Cardiac muscle cell (in vitro differentiated cells and primary cell): ENCODE measurements at places on chromosomes 6 and 20. TPM values are rescaled to one million over a fixed set of nuclear protein-coding genes. Genes with fewer than 3 reads are reported as not detected.

DNA sequence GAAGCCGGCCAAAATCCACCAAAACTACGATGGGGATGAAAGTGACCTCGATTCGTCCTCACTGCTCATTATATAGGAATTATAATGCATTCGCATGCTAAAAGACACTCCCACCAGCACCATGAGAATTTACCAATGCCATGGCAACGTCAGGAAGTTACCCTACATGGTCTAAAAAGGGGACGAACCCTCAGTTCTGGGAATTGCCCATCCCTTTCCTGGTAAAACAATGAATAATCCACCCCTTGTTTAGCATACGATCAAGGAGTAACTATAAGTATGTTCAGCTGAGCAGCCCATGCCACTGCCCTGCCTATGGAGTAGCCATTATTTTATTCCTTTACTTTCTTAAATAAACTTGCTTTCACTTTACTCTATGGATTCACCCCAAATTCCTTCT, 20.1 kb upstream of the FAM110A start:
- H3K4me3 ChIP-seq: no peak overlapping the region
- DNase-seq: peak; percentile 49
- H3K36me3 ChIP-seq: no peaks in the 10 kb centered on the region

GRCh38 chr6:37460805-37461204, 27.8 kb downstream of the CMTR1 start:
- no peak for DNase-seq
- peaks cover 26% of the 10 kb centered on the region for H3K36me3 ChIP-seq
- H3K27ac ChIP-seq: no peak overlapping the region
- no peaks in the 10 kb centered on the region for H3K27me3 ChIP-seq
- H3K4me1 ChIP-seq: peaks cover 13% of the 10 kb centered on the region
- no peak overlapping the region for H3K4me3 ChIP-seq

DNA sequence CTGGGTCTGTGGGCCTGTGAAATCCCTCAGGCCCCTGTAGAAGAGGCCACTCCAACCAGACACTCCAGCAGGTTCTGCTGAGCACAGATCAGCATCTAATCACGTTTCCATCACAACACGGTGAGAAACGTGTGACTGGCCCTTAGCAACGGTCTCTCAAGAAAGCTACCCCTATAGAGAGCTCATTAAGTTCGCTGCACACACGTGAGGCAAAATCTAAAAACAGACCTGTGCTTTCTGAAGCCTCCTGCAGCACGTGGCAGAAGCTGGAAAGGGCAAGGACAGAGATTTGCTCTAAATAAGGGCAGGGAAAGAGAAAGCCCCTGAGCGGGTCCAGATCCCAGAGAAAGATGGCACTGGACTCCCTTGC, 56.5 kb downstream of the GPR6 start:
- no peak overlapping the region for H3K27ac ChIP-seq
- no peaks in the 10 kb centered on the region for H3K4me1 ChIP-seq
- no peak overlapping the region for H3K4me3 ChIP-seq
- H3K27me3 ChIP-seq: no peaks in the 10 kb centered on the region

DNA sequence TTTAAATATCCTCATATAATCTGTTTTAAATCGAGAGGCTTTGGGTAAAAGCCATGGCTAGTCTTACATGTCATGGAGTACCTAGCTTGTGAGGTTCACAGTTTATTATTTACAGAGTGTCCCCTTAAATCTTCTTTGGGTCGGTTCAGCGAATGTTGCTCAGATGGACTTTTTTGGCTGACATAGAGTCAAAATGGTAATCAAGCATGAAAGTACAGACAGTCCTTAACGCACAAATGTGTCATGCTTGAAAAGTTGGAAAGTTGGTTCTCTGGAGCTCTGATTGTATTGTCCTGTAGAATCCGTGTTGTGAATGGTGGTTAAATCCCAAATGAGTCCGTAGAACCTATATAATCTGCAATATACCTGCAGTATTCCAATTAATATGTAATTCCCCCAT, 22.0 kb downstream of the PTPN1 start:
- H3K4me1 ChIP-seq: no peaks in the 10 kb centered on the region
- DNase-seq: no peak
- no peak overlapping the region for H3K4me3 ChIP-seq
- H3K27ac ChIP-seq: no peak overlapping the region
- no peaks in the 10 kb centered on the region for H3K27me3 ChIP-seq

- no peaks in the 10 kb centered on the region for H3K36me3 ChIP-seq
- H3K27ac ChIP-seq: no peak overlapping the region
- no peak overlapping the region for H3K4me3 ChIP-seq
- no peaks in the 10 kb centered on the region for H3K27me3 ChIP-seq
These were observed 246.9 kb downstream of the TMEM242 start for GRCh38 chr6:157076451-157076822.

DNA sequence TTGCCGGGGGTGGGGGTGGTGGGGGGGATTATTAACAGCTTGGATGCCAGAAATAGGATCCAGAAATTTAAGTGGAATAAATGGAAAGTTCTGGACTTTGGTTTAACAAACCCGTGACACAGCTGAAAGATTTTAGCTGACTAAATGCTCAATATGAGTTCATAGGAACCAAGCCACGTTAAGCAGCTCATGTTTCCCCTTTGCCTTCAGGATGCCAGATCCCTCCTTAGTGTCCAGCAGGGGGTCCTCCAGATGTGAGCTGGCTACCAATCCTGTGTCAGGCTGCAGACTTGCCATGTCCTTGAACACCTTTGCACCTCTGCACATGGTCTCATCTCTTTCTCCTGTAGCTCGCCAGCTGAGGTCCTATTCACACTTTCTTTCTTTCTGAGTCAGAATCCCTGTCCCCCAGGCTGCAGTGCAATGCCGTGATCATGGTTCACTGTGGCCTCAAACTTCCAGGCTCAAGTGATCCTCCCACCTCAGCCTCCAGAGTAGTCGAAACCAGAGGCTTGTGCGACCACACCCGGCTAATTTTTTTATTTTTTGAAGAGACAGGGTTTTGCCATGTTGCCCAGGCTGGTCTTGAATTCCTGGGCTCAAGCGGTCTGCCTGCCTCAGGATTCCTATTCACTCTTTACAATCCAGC, 133.3 kb upstream of the ARMC2 start:
- DNase-seq: no peak
- no peaks in the 10 kb centered on the region for H3K36me3 ChIP-seq
- peaks cover 53% of the 10 kb centered on the region for H3K4me1 ChIP-seq
- H3K27me3 ChIP-seq: no peaks in the 10 kb centered on the region
- H3K4me3 ChIP-seq: no peak overlapping the region
- no peak overlapping the region for H3K27ac ChIP-seq

DNA sequence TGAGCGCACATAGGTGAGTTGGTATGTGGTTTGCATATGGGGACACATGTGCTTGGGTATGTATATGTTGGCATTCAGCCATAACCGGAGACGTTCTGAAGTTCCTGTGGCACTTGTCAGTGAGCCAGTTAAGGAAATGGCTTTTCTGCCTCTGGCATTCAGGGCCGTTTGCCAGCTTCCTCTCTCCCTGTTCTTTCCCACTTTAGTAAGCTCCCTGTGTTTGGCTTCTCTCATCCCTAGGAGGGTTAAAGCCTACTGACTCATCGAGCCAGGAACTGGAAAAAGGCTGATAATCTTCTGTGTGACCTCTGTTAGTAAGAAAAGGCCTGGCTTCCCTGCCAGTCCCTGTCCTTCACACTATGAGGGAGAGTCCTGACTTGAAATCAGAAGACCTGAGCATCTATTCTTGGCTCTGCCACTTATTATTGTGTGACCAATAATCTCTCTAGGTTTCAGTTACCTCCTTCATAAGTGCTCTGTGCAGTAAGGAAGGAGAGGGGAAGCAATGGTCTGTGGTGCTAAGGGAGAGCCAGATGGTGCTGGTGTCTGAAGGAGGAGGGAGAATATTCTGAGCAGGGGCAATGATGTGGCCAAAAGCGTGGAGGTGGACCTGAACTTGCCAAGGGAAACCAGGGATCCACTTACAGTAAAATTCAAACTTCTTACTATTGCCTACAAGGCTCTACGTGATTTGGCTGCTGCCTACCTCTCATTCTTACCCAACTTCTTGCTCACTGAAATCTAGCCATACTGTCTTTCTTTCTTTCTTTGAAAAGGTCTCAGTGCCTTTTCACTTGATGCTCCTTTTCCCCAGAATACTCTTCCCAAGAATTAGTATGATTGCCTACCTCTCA, 31.4 kb downstream of the ACSS2 start:
- peak overlapping the region; percentile 74 for H3K27ac ChIP-seq
- no peaks in the 10 kb centered on the region for H3K36me3 ChIP-seq
- H3K27me3 ChIP-seq: no peaks in the 10 kb centered on the region

GRCh38 chr6:161630674-161631073, 356.8 kb upstream of the AGPAT4 start:
- DNase-seq: no peak
- H3K4me3 ChIP-seq: no peak overlapping the region
- no peaks in the 10 kb centered on the region for H3K4me1 ChIP-seq
- H3K36me3 ChIP-seq: no peaks in the 10 kb centered on the region

DNA sequence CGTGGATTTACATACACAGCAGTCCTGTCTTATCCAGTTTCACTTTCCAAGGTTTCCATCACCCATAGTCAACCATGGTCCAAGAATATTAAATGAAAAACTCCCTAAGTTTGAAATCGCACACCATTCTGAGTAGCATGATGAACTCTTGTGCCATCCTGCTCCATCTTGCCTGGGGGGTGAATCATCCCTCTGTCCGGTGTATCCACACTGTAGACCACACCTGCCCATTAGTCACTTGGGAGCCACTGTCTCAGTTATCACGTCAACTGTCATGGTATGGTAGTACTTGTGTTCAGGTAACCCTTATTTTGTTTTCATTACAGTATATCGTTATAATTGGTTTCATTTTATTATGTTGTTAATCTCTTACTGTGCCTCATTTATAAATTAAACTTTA, 38.5 kb downstream of the PTGIS start:
- H3K4me3 ChIP-seq: no peak overlapping the region
- H3K27ac ChIP-seq: no peak overlapping the region
- no peaks in the 10 kb centered on the region for H3K27me3 ChIP-seq

- H3K36me3 ChIP-seq: no peaks in the 10 kb centered on the region
- H3K4me1 ChIP-seq: no peaks in the 10 kb centered on the region
- H3K27me3 ChIP-seq: no peaks in the 10 kb centered on the region
- no peak overlapping the region for H3K27ac ChIP-seq
These were observed 94.5 kb downstream of the SIM1 start for GRCh38 chr6:100370265-100370664.

DNA sequence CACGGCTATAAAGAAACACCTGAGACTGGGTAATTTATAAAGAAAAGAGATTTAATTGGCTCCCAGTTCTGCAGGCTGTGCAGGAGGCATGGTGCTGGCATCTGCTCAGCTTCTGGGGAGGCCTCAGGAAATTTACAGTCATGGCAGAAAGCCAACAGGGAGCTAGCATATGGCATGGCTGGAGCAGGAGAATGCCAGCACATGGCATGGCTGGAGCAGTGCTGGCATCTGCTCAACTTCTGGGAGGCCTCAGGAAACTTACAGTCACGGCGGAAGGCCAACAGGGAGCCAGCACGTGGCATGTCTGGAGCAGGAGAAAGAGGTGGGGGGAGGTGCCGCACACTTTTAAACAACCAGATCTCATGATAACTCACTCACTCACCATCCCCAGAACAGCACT, 32.5 kb upstream of the DACT2 start:
- H3K27ac ChIP-seq: no peak overlapping the region
- no peaks in the 10 kb centered on the region for H3K27me3 ChIP-seq
- no peak overlapping the region for H3K4me3 ChIP-seq
- H3K36me3 ChIP-seq: no peaks in the 10 kb centered on the region
- H3K4me1 ChIP-seq: no peaks in the 10 kb centered on the region

- H3K27ac ChIP-seq: no peak overlapping the region
- H3K4me3 ChIP-seq: no peak overlapping the region
- H3K36me3 ChIP-seq: peaks cover 19% of the 10 kb centered on the region
- H3K27me3 ChIP-seq: no peaks in the 10 kb centered on the region
- H3K4me1 ChIP-seq: no peaks in the 10 kb centered on the region
These were observed 21.0 kb downstream of the SRSF3 start for GRCh38 chr6:36615018-36615761.

- H3K27me3 ChIP-seq: no peaks in the 10 kb centered on the region
- peak overlapping the region; percentile 9 for H3K27ac ChIP-seq
- H3K4me1 ChIP-seq: peaks cover 22% of the 10 kb centered on the region
- H3K36me3 ChIP-seq: no peaks in the 10 kb centered on the region
- H3K4me3 ChIP-seq: peak overlapping the region; percentile 98
These were observed 1.2 kb upstream of the TMEM181 start for GRCh38 chr6:158558415-158559306.

- no peak overlapping the region for H3K4me3 ChIP-seq
- peaks cover 19% of the 10 kb centered on the region for H3K4me1 ChIP-seq
- no peaks in the 10 kb centered on the region for H3K27me3 ChIP-seq
- no peaks in the 10 kb centered on the region for H3K36me3 ChIP-seq
These were observed 19.5 kb upstream of the IER3 start for GRCh38 chr6:30763618-30764489.

DNA sequence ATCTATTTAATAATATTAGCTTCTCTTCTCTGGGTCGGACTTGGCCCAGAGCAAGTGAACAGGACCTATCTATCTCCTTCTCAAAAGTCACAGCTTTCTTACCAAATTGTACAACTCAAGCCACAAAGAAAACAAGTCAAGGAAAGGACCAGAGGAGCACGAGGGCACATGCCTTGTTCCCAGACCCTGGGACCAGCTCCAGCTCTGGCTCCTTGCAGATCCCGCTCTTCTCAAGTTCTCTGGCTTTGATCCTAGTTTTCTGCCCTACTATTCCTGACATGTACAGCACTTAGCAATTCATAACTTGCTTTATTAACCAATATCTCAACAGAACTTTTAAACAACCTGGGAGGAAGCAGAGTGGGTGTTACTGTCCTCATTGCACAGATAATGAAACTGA, 185.9 kb downstream of the ESR1 start:
- no peak overlapping the region for H3K27ac ChIP-seq
- H3K36me3 ChIP-seq: no peaks in the 10 kb centered on the region
- H3K27me3 ChIP-seq: no peaks in the 10 kb centered on the region
- H3K4me1 ChIP-seq: no peaks in the 10 kb centered on the region

DNA sequence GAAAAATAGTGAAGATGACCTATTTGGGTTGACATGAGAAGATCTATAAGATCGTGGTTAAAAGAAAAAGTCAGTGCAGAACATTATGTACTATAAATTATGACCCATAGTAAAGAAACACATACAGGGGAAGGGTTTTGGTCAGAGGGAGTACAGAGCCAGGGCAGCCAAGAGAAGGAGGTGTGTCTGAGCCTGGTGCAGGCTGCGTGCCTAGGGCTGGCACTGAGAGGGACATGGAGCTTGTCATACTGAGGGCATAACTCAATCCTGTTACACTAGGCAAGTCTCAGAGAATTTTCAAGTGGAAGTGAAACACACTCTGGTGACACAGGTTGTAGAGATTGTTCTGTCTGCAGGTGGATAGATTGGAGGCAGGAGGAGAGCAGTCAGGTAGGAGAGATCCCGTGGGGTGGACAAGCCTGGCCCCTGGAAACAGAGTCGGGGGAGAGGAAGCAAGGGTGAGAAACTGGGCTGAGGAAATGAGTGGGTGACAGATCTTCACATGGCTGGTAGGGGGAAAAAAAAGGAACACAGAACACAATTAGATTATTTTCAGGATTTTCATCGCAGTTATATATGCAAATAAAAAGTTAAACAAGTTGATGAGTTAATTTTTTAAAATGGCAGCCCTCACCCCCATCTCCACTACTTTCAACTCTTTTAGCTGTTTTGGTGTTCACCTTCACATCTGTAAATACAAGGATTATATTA, 18.5 kb upstream of the RNF39 start:
- H3K36me3 ChIP-seq: no peaks in the 10 kb centered on the region
- peaks cover 79% of the 10 kb centered on the region for H3K27me3 ChIP-seq

BMP7 gene
- total RNA-seq: 213 and 276 TPM in 2 replicates

SYNCRIP gene
- total RNA-seq: 28.5 and 40.7 TPM in 2 replicates

CPXM1 gene
- total RNA-seq: 72.1 and 129 TPM in 2 replicates

HLA-DPA1 gene
- total RNA-seq: 0.21 and 1.1 TPM in 2 replicates

FAM162B gene
- total RNA-seq: 0.39 TPM in 1 of 2 replicates, not detected in the other

PKHD1 gene
- total RNA-seq: not detected in 2 replicates

C20orf204 gene
- total RNA-seq: 0.88 and 2.2 TPM in 2 replicates

GTSF1L gene
- not detected in 2 replicates for total RNA-seq

FERMT1 gene
- 9.3 and 15.2 TPM in 2 replicates for total RNA-seq

ASIP gene
- total RNA-seq: not detected in 2 replicates

SNAI1 gene
- 6.3 and 13.4 TPM in 2 replicates for total RNA-seq

BPIFB2 gene
- total RNA-seq: not detected in 2 replicates
